Naive B cell (primary cell): ENCODE measurements at places on chromosomes 5 and 9. TPM values are rescaled to one million over a fixed set of nuclear protein-coding genes. Genes with fewer than 3 reads are reported as not detected.

Gene STXBP1
- polyA plus RNA-seq: not detected

Gene ITGA1
- polyA plus RNA-seq: not detected

Gene ACER2
- polyA plus RNA-seq: 0.56 TPM

Gene HRH2
- polyA plus RNA-seq: not detected

Gene C5orf58
- polyA plus RNA-seq: not detected

Gene SLCO4C1
- not detected for polyA plus RNA-seq

Gene CSF2
- polyA plus RNA-seq: not detected

Gene LAMC3
- not detected for polyA plus RNA-seq

Gene CCL27
- polyA plus RNA-seq: not detected

Gene SPATA9
- polyA plus RNA-seq: not detected

Gene WNT8A
- not detected for polyA plus RNA-seq

Gene TRIM23
- polyA plus RNA-seq: 16.0 TPM

Gene SLC6A3
- not detected for polyA plus RNA-seq

Gene UNC13B
- polyA plus RNA-seq: not detected

Gene SPINK4
- polyA plus RNA-seq: not detected

Gene INSL4
- not detected for polyA plus RNA-seq

Gene C5orf46
- not detected for polyA plus RNA-seq

Gene HAPLN1
- polyA plus RNA-seq: not detected

Gene FAT2
- polyA plus RNA-seq: not detected

Gene SEMA6A
- 1.1 TPM for polyA plus RNA-seq

Gene NPR3
- polyA plus RNA-seq: not detected

Gene DNAI1
- not detected for polyA plus RNA-seq

Gene FCN1
- polyA plus RNA-seq: 8.9 TPM

Gene SURF6
- 5.8 TPM for polyA plus RNA-seq

Gene GCNT1
- 135 TPM for polyA plus RNA-seq

Gene CATSPER3
- polyA plus RNA-seq: 0.35 TPM

Gene ZNF354B
- 7.8 TPM for polyA plus RNA-seq

Gene CDKN2B
- polyA plus RNA-seq: 0.90 TPM

Gene ZNF608
- 5.2 TPM for polyA plus RNA-seq

Gene SPACA9
- polyA plus RNA-seq: 2.9 TPM
